Activated T-cell treated with anti-CD3 and anti-CD28 coated beads, Interleukin-2, amount 50 U/mL, for 4 hours (primary cell): ENCODE measurements at places on chromosomes 7 and 10. TPM values are rescaled to one million over a fixed set of nuclear protein-coding genes. Genes with fewer than 3 reads are reported as not detected.

DNA sequence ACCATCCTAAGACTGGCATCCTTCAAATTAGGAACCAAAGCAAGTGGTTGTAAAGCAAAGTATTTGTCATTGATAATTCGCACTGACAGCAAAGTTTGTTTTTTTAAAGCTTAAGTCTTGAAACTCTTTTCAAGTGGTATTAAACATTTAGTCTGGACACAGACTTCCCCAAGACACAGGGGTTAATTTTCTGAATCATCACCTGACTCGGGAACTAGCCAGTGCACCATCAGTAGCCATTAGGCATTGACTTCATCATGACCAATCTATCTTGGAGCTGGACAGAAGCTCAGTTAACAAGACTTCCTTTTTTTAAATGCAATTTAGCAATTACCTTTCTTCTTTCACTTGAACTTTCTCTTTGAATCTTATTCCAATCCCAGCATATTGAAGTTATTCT is 210.6 kb downstream of the ZNF365 start:
- DNase-seq, result no peak

- no peak for DNase-seq
Observed at GRCh38 chr7:818031-818699, 14.1 kb upstream of the SUN1 start.

- DNase-seq, result no peak
Observed at GRCh38 chr10:68561865-68562649, 1.9 kb downstream of the TET1 start.

- DNase-seq, result no peak
Observed at GRCh38 chr10:6311700-6312330, 109.1 kb downstream of the PFKFB3 start.

- no peak for DNase-seq
Observed at GRCh38 chr10:12549297-12549696, 199.9 kb downstream of the CAMK1D start.

DNA sequence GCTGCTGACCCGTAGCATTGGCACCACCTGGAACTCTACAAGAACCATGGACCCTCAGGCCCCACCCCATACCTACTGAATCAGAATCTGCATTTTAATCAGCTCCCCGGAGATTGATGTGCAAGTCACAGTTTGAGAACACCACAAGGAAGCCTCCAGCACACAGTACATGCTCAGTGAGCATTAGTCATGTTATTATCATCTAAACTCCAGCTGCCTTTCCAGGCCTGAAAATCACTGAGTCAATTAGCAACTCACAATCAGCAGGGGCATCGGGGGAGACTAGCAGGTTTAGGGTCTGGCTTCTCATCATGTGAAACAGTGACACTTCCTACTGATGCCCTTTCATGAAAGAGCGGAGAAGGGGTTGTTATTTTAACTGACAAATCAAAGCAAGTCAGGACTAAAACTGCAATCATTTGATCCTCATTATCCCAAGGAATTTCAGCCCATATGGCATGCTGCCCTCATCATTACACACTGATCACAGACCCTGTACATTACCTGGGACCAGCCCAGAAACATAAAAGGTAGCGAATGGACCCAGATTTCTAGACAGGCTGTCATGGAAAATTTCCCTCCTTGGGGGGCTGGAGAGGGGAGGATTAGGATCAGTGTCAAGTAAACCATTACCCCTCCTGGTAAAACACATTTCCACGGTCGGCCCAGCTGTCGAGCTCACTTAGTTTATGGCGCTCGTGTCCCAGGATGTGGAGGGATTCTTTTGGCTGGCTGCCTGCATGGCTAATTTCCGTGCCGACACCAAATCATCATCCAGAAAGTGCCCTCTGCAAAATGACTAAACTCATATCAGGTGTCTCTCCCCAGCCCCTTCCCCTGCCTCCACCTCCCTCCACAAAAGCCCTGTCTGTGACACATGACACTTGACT is 122.8 kb downstream of the PRLHR start:
- DNase-seq, result no peak

- DNase-seq, result no peak
Observed at GRCh38 chr7:1883031-1883761, 213.1 kb downstream of the ELFN1 start.

DNA sequence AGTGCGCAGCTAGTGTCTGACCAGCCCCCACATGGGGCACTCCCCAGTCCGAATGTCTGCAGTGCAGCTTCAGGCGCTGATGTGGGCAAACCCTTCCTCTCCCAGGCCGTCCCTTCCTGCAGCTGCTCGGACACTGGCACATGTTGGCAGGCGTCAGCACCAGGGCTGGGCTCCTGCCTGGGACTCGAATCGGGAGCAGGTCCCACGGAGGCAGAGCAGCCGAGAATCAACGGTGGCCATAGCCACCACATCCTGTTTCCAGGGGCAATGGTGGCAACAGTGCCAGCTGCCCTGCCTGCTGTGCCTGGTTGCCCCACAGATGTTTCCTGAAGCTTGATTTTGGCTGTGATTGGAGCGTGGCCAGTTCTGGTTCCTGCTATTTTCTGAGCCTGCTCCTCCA is 65.8 kb downstream of the MGMT start:
- DNase-seq, result no peak

- DNase-seq, result no peak
Observed at GRCh38 chr7:131075406-131075805, 252.3 kb upstream of the MKLN1 start.

GRCh38 chr7:73766556-73767229 is 3.4 kb downstream of the CLDN3 start:
- no peak for DNase-seq

- no peak for DNase-seq
Observed at GRCh38 chr7:69768986-69769595, 170.8 kb downstream of the AUTS2 start.

DNA sequence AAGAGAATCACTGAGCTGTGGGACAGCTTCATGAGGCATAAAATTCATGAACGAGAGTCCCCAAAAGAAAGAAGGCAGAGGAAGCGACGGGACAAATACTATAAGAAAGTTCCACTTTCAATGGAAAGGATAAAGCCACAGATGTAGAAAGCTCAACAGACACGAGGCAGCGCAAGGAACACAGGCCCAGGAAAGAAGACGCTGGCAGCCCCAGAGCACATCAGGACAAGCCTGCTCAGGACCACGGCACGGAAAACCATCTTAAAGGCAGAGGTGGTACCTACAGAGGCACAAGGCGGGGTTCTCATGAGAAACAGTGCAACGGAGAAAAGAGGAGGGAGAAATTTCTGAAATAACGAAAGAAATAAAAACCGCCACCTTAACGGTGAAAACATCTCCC is 273.4 kb downstream of the MAD1L1 start:
- no peak for DNase-seq

DNA sequence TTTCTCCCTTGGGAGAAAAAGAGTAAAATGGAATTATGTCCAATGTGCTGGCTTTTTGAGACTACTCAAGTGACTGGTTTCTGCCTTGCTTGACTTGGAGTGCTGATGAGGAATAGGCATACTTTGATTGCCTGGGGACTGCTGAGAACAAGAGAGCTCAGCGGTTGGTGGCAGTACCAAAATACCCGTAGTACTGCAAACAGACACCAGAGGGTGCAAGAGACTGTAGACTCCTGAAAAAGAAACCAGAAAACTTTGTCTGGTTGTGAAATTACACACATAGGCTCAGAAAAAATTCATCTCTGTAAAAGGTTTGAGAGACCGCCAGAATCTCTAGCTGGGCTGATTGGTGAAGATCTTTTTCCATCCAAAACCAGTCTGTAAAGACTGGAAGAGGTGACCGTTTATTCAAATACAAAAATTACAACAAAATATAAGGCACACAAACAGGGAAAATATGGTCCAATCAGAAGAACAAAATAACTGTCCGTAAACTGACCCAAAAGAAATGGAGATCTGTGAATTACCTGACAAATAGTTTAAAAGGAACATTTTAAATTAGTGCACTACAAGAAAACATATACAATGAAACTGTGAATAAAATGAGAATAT is 18.5 kb downstream of the BICC1 start:
- DNase-seq, result no peak

DNA sequence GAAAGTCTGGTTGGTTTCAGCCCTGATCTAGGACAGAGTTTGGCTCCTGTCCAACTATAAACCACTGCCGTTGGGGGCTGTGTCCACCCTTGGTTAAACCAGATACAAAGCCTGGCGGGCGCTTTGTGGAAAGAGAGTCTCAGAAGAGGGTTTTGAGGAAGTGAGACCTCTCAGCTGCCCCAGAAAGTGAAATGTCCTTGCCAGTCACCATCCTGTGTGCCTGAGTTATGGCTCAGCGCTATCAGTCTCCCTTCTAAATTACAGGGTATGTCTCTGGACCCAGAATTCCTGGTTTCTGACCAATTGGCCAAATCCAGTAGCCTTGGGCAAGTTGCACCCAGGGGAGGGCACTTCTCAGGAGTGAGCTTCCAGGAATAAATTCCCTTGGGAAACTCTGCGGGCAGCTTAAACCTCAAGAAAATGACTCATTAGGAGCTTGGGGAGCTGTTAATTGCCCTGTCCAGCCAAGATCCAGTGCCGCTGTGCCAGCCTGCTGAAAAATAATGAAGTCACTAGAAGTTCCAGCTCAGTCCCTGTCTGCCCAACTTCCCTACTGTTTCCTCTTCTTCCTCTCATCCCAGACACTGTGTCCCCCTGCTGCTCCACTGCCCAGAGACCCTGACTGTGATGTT is 66.7 kb upstream of the PDZD8 start:
- no peak for DNase-seq

- no peak for DNase-seq
Observed at GRCh38 chr7:35694161-35694783, 663 bp downstream of the HERPUD2 start.

DNA sequence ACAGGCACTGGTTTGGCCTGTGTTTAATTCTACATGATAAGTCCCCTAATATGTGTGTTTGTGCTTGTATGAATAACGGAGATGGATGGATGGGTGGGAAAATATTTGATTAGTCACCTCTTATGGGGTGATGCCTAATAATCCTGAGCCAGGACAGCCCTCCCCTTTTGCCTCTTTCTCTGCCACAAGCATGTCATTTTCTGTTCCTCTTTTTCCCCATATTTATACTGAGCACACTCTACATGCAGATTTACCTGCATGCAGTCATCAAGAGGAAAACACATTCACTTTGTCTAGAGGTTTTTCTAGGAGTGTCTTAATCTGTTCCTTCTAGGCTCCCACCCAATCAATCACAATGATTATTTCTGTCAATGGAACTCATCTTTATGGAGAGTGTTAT is 111.6 kb upstream of the TBX20 start:
- DNase-seq, result no peak

GRCh38 chr7:131953184-131953583 is 396.8 kb upstream of the PODXL start:
- DNase-seq, result no peak

DNA sequence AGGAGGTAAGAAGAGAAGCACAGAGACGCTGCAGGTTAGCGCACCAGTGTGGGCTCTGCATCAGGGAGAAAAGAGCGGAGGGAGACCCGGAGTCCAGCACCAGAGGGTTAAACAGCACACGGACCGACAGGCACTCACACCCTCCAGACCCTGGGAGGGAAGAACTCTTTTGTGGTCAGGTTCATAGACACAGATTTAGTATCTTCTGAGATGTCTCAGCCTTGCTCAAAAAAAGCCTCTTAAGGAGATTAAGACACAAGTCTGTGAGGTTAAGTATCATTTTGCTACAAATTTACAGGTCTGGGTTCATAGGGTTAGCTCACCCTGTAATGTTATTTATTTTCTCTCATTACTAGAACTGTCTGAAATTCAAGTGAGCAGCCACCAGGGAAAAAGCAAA is 16.8 kb upstream of the NDST2 start:
- no peak for DNase-seq

DNA sequence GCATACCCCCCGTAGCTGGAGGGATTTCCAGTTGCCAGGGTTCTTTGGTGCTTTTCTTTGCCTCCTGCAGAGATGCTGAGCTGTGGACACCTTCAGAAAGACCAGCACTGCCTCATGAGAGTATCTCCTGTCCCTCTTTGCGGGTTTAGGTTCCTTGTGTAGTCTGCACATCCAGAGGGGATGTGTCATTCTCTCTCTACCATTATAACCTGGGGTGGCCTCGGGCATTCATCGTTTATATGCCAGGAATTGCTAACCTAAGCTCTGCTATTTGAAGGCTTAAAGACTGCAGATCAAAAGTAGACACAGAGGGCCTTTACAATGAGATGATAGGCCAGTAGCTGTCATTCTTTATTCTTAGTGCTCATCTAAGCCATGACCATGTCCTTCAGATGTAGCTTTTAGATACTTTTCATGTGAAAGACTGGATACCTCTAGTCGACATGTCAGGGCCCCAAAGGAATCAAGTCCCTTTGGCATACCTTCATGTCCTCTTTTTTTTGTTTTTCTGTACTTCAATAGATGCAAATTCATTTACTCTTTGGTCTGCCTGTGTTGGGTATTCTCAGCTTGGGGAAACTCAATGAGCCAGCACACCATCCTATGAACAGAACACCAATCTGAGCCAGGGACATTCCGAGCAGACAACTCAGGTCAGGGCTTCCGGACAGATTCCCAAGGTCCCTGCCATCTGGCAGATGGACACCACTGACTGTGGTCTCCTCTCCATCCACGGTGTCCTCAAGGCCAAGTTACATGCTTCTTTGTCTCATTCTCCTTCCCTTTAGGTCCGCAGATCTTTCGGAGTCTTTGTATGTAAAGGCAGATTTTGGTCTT is 129.3 kb downstream of the NRF1 start:
- DNase-seq, result no peak

GRCh38 chr7:133091943-133092464 is 10.1 kb upstream of the CHCHD3 start:
- DNase-seq, result no peak

- DNase-seq, result no peak
Observed at GRCh38 chr10:75432763-75433162, 1.3 kb downstream of the LRMDA start.

DNA sequence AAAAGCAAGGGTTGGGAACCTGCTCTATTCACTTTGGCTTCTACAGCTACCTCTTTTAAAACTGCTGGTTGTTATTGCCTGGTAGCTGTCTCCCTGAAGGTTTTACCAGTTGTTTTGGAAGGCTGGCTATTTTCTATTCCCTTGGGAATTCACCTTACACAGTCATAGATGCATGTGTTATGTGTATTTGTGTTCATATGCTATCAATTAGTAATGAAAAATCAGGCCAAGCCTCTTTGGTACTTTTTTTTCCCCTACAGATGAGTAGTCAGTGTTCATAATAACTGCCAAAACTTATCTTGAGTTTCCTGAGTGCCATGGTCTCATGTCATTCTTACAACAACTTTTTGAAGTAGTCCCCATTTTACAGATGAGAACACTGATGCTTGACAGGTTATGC is 738.0 kb upstream of the GALNT17 start:
- no peak for DNase-seq

GRCh38 chr10:45997994-45998763 is 25.9 kb downstream of the TIMM23 start:
- DNase-seq, result no peak

CNPY1 gene
- total RNA-seq, result not detected

ZNF503 gene
- 0.16 TPM for total RNA-seq

MSMB gene
- total RNA-seq, result not detected

LRRC61 gene
- 24.5 TPM for total RNA-seq

ZNF117 gene
- 1.7 TPM for total RNA-seq

SSC4D gene
- total RNA-seq, result 1.0 TPM

OR2A5 gene
- total RNA-seq, result not detected

VSTM2A gene
- total RNA-seq, result not detected

ENTPD1 gene
- total RNA-seq, result 0.57 TPM

ZNF277 gene
- total RNA-seq, result 11.3 TPM

CLRN3 gene
- total RNA-seq, result not detected

SYCE1 gene
- 0.11 TPM for total RNA-seq

EFCAB10 gene
- not detected for total RNA-seq

RPEL1 gene
- not detected for total RNA-seq

CLEC5A gene
- not detected for total RNA-seq

SLC18A2 gene
- total RNA-seq, result 0.05 TPM
